ENCODE measurements at places on chromosomes 4 and X.
A peak's percentile ranks its signal among the peaks of the same experiment; 100 is the strongest.

DNA sequence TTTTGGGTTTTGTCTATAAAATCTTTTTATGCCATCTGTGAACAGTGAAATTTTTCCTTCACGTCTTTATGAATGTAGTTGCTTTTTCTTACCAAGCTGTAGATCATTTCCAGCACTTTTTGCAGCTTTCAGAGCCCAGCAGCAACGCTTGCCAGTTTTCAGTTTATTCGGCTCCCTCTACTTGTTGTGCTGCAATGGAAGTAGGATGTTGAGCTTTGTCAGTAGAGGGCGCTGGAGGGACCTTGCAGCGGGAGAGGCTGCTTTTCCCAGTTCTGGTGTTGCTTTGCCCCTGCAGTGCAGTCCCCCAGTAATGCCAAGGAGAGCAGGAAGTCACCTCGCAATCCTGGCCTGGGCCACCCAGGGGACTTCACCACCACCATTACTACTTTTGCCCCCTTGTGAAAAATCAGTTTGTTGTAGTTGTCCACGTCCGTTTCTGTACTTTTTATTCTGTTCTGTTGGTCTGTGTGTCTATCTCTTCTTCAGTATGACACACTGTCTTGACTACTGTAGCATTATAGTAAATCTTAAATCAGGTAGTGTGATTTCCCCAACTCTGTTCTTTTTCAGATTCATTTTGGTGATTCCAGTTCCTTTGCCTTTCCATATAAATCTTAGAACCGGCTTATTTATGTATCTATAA lies 21.8 kb downstream of the CMC4 start:
- DNase-seq = peak; percentile 50

DNA sequence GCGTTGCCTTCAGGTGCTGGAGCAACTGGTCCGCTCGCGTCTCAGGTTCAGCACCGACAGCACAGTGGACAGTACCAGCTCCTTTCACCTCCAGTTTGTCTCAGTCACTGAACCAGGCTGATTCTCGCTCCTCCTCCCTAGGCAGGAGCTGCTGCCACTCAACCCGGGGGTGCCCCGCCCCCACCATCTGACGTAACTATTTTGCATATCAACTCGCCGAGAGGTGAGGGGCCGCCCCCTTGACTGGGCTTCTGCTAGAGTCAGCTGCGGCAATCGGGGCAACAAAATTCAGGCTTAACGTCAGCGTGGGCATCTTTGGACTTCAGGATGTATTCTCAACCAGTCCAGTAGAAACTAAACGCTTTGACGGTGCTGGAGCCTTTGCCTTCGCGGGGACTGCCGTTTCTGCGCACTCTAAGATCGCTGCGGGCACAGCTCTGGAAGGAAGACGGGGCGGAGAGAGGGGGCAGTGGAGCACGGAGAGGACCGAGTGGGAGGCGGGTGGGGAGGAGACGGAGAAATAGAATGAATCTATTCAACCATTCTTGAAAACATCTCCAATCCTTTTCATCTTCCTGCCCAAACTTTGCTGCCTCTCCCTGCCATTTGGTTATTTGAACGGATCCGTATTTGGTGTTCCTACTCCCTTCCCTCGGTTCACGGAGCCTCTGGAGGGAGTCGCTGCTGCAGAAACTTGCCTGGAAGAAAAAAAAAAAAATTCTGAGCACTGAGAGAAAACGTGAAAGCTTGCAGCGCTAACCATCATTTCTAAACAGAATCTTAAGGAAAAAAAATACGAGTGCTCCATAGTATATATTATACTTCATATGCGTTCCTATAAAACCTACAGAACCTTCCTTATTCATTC lies at the start of gene FSTL5:
Gene FSTL5, minus strand, starts transcription at position 109 of the 868 bp plus-strand sequence. CDS start 52,604 bp downstream, outside the sequence.
- peak; percentile 92 for DNase-seq

GRCh38 chr4:106587558-106587957 lies 219.0 kb upstream of the GIMD1 start:
- DNase-seq = peak; percentile 64

GRCh38 chr4:75995727-75996126 lies 5.0 kb upstream of the SDAD1 start:
- peak; percentile 64 for DNase-seq

DNA sequence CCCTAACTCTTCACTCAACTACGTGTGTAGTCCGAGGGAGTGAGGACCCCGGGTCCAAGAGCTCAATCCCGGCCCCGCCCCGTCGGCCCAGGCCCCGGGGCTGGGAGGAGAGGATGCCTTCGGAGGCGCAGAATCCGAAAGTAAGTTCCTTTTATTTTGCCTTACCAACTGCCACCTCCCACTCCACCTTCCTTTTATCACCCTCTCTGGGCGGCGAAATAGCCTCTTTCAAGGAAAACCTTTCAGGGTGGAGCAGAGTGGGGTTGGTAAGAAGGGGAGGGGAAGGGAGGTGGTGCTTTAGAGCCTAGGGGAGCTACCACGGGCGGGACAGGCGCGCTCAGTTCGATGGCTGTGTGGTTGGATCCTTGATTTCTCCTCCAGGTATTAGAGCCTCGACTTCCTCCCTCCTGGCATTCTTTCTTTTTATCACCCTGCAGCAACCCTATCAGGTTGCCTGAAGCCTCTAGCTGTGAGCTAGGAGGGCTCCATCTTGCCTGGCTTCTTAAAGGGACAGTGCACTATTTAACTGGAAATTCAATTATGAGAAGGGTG lies 191.2 kb downstream of the RRAGB start:
- peak; percentile 29 for DNase-seq

DNA sequence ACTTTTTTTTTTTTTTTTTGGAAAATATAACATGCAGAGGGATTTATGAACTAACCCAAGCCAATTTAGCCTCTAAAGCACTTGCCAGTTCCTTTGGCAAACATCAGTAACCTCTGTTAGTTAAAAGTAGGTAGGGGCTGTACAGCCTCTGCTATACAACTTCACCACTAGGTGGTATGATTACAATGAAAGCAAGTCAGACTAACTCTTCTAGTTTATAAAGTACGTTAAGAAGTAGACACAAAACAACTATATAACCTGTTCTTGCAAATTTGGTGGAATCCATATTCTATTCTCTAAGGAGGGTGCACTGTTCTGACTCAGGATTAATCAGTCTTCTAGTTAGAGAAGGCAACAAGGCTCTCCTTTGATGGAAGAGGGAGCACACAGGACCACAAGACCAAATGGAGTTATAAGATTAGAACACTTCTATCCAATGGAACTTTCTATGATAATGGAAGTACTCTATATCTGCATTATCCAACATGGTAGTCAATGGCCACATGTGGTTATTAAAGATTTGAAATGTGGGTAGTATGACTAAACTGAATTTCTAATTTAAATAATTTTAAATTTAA lies 12.8 kb downstream of the AIMP1 start:
- peak; percentile 60 for DNase-seq

DNA sequence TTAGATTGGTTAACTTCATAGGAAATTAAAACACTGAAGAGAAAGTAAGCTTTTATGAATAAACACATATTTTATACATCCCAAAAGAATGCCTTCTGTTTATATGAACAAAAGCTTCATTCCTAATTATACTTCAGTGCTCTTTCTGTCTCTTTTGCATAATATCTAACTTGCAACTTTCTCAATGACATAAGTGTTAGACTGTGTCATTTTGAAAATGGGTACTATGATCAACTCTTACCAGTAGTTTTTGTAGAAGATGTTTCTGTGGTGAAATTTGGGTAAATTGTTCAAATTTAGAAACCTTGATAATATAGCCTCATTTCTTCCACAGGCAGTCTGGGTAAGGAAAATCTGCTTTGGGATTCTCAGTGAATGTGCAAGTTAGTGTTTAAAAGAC lies 991.4 kb downstream of the CCSER1 start:
- DNase-seq = no peak

- peak; percentile 18 for DNase-seq
These were observed 160.1 kb upstream of the FSTL5 start for GRCh38 chr4:162323919-162324318.

- peak; percentile 61 for DNase-seq
These were observed 2.5 kb downstream of the POU3F4 start for GRCh38 chrX:83510510-83511062.
